ENCODE measurements at places on chromosomes 4 and X. TPM values are rescaled to one million over a fixed set of nuclear protein-coding genes. Genes with fewer than 3 reads are reported as not detected.

DNA sequence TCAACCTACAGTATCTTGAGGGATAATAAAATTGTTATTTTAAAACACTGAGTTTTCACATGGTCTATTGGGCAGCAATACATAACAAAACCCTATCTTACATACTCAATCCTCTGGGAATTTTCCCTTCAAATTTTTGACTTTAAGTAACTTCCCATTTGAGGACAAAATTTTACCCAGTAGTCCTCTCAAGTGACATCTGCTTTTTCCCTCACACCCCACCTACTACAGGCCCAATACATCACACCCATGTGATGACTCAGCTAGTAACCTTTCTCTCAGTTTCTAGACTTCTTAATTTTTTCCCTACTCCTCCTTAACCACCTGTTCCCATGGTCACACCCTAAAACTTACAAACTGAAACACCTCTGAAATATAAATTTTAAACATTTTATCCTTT lies 12.2 kb upstream of the RAP1GDS1 start:
- DNase-seq = no peak
- H3K4me1 ChIP-seq = no peaks in the 10 kb centered on the region
- no peaks in the 10 kb centered on the region for H3K27me3 ChIP-seq

The YIPF7 gene
- polyA plus RNA-seq = not detected

DNA sequence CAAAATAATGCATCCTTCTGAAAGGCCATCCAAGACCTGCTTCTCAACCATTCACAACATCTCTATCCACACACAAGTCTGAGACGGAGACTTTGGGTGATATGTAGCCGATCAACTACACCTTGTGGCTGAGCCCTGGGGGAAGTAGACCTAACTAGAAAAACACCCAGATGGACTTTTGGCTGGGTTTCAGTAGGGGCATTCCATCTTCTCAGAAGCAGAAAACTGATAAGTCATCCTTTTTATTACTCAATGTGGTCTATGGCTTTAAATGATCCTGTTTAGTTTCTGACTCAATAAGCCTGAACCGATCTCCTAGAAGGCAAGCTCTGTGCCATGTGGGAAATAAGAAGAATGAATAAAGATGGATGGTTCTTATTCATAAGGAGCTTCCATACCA lies 82.5 kb upstream of the AFF2 start:
- H3K4me1 ChIP-seq = no peaks in the 10 kb centered on the region
- H3K27ac ChIP-seq = no peak overlapping the region
- no peaks in the 10 kb centered on the region for H3K27me3 ChIP-seq
- H3K36me3 ChIP-seq = no peaks in the 10 kb centered on the region

DNA sequence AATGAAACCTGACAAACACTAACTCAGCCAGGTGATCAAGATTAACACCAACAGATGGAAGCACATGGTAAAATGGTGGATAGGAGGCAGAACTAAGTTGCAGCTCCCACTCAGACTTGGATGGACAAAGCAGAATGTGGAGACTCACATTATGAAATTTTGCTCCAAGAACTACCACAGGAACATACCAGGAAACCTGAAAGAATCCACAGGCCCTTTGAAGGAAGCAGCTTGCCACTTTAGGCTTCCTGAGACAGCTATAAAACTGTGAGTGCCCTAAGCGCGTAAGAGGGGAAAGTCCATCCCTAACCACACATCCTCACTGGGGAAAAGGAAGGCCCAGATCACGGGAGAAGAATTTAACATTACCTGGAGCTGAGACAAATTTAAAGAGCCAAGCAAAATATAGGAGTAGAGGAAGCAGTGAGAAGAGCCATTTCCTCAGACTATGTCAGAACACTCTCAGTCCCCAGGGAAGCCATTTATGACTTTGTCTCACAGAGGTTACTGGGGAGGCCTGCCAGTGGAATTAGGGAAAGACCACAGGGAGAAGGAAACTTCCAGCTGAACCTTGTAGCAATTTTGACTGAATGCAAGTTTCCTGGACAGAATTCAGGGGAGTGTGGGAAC lies 224.5 kb downstream of the TEX13C start:
- H3K4me1 ChIP-seq = no peaks in the 10 kb centered on the region
- no peak overlapping the region for H3K27ac ChIP-seq
- H3K36me3 ChIP-seq = no peaks in the 10 kb centered on the region
- no peak overlapping the region for H3K4me3 ChIP-seq

DNA sequence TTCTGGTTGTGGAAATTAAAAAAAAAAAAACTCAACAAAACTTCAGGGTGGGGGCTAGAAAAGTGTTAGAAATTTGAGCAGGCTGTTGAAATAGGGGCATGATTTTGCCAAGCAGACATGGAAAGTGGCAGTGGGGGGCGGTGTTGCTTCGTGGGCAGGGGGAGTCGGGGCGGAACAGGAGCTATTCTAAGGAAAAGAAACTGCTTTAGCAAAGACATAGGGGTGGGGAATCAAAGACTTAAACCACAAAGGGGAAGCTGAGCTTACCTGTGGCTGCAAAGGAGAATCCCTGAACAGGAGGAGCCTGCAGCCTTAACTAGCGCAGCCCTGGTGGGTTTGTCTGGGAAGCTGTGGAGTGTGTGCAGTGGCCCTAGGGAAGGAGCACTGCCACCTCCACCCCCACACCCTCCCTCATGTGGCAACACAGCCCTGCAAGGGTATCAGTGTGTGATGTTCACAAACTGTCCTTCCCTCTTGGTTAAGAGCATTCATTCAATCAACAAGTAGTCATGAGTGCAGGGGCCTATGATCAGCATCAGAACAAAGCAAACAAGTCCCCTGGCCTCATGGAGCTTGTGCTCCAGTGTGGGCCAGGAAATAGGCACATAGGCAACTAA lies 20.5 kb downstream of the SEL1L3 start:
- H3K36me3 ChIP-seq = no peaks in the 10 kb centered on the region
- H3K4me1 ChIP-seq = no peaks in the 10 kb centered on the region
- H3K27ac ChIP-seq = no peak overlapping the region
- no peak for DNase-seq
- H3K4me3 ChIP-seq = no peak overlapping the region

DNA sequence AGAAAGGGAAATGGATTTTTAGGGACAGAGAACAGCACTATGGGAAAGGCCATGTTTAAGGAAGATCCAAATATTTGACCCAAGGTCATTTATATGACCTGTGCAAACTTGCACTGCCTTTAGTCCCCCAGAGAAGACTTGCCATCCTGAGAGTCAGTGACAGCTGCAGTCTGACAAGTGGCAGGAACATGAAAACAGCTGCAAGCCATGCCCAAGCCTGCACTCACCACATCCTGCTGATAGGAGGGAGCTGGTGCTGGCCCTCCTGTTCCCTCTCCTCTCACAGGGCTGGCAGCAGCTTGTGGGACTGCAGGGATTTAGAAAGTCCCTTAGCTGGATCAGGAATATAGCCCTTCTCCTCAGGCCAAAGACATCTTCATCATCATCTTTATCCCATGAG lies 187.7 kb downstream of the RAP1GDS1 start:
- peaks cover 6% of the 10 kb centered on the region for H3K4me1 ChIP-seq
- no peak overlapping the region for H3K4me3 ChIP-seq
- no peaks in the 10 kb centered on the region for H3K27me3 ChIP-seq
- no peak overlapping the region for H3K27ac ChIP-seq

DNA sequence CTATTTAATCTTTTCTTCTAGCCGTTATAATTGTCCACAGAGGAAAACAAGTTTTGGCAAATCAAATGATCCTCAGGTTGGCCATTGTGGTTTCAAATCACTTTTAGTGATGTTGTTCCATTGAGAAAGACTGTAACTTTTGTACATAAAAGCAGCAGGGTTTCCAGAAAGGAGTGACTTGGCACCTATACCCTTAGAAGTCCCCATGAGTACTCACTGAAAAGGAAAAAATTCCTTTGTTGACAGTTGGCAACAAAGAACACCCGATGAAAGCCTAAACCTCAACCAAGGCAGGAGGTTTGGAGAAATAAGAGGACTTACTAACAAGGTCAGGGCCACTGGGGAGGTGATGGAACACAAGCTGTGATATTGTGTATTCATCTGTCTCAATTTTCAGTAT lies 474.4 kb downstream of the RAPGEF2 start:
- H3K27ac ChIP-seq = no peak overlapping the region
- H3K36me3 ChIP-seq = no peaks in the 10 kb centered on the region
- H3K4me1 ChIP-seq = no peaks in the 10 kb centered on the region
- no peaks in the 10 kb centered on the region for H3K27me3 ChIP-seq

DNA sequence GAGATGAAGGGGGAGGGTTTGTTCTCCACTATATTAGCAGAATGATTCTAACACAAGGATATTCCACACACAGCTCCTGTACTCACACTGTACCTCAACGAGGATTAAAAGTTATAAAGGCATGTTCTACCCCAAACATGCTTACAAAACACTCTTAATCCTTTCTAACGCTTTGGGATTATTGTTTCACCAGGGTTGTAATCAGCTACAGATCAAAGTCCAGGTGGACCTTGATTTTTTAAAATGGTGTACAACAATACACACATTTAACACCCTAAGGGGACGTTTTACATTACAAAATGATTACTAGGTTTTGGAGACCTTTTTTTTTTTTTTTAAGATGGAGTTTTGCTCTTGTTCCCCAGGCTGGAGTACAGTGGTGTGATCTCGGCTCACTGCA lies 50.3 kb upstream of the MAP3K15 start:
- H3K4me1 ChIP-seq = peaks cover 8% of the 10 kb centered on the region
- H3K27me3 ChIP-seq = no peaks in the 10 kb centered on the region
- H3K27ac ChIP-seq = peak overlapping the region; percentile 9

The IQCM gene
- polyA plus RNA-seq = not detected

The DDX3X gene
- polyA plus RNA-seq = 46.4 TPM

The PPP4R3C gene
- 0.02 TPM for polyA plus RNA-seq

The BEX2 gene
- polyA plus RNA-seq = 32.4 TPM

The ZMAT1 gene
- polyA plus RNA-seq = 3.8 TPM

DNA sequence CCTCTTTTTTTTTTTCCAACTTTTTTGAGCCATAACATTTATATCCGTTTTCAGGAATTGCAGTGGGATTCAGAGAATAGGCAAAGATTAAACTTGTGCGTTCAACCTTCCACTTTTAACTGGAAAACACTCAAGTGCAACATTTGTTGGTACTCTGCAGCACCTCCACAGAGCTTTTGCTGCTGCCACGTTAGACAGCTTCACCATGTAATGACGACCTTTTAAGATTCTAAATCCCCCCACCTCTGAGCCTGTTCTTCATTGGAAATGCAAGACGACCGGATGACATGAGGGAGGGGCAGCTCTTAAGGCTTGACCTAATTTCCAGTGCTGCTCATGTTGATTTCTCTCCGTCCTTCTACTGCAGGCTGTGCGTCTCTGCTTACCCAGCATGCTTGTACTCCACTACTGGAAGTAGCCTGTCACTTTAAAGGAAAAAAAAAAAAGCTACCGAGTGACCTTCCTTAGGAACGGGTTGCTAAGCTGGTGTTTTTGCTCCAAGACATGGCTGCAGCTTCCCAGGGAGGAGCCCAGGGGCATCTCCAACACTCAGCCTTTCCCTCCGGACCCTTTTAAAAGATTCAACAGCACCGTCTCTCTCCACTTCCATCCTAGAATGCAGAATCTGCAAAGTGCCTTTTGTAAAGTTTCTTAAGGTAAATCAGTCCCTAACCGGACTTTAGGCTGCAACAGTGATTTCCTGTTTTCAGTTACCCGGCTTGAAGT lies at the start of gene CC2D2A:
Gene CC2D2A (plus strand): TSS at position 481 of the 726 bp plus-strand sequence. CDS start 6,051 bp downstream, outside the sequence.
- H3K27ac ChIP-seq = peak within 1 kb of the TSS; percentile 76
- no peaks in the 10 kb centered on the region for H3K27me3 ChIP-seq
- peak; percentile 42 for DNase-seq
- H3K36me3 ChIP-seq = no peaks in the 10 kb centered on the region

GRCh38 chr4:101259876-101260275 lies 87.5 kb downstream of the PPP3CA start:
- H3K27ac ChIP-seq = no peak overlapping the region
- no peaks in the 10 kb centered on the region for H3K27me3 ChIP-seq
- no peak overlapping the region for H3K4me3 ChIP-seq

DNA sequence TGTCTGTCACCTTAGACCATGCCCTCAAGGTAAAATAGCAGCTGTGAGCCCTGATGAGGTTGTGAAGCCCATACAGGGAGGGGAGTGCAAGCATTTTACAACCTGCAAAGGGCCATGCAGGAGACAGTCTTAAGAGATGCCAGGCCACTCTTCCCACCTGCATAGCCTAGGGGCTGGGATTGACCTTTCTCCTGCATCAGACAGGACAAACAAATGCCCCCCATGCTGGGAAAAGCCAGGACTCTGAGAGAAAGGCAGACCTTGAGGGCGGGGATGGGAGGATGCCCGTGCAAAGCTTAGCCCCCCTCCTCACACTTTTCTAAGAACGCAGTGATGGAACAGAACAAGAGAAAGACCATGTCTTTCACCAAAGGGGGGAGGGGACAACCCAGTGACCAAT lies 137.9 kb upstream of the MAMLD1 start:
- H3K4me1 ChIP-seq = no peaks in the 10 kb centered on the region
- DNase-seq = no peak
- H3K4me3 ChIP-seq = no peak overlapping the region
- no peaks in the 10 kb centered on the region for H3K36me3 ChIP-seq
- no peak overlapping the region for H3K27ac ChIP-seq

The RNF212 gene
- 7.0 TPM for polyA plus RNA-seq

- DNase-seq = no peak
- no peak overlapping the region for H3K4me3 ChIP-seq
- H3K27me3 ChIP-seq = no peaks in the 10 kb centered on the region
- no peak overlapping the region for H3K27ac ChIP-seq
- H3K36me3 ChIP-seq = no peaks in the 10 kb centered on the region
- no peaks in the 10 kb centered on the region for H3K4me1 ChIP-seq
These were observed 313.9 kb downstream of the ASMT start for GRCh38 chrX:1928805-1929204.

GRCh38 chr4:11098461-11098860 lies 330.2 kb downstream of the HS3ST1 start:
- H3K4me1 ChIP-seq = no peaks in the 10 kb centered on the region
- no peaks in the 10 kb centered on the region for H3K36me3 ChIP-seq
- H3K27ac ChIP-seq = no peak overlapping the region

- no peaks in the 10 kb centered on the region for H3K36me3 ChIP-seq
- no peak overlapping the region for H3K27ac ChIP-seq
- no peak for DNase-seq
- H3K4me1 ChIP-seq = no peaks in the 10 kb centered on the region
These were observed 318.0 kb upstream of the TAPT1 start for GRCh38 chr4:16544251-16544721.

- H3K4me3 ChIP-seq = no peak overlapping the region
- H3K4me1 ChIP-seq = no peaks in the 10 kb centered on the region
- DNase-seq = no peak
- no peaks in the 10 kb centered on the region for H3K27me3 ChIP-seq
- H3K36me3 ChIP-seq = no peaks in the 10 kb centered on the region
These were observed 473.1 kb upstream of the ATOH1 start for GRCh38 chr4:93355411-93355810.

- no peaks in the 10 kb centered on the region for H3K27me3 ChIP-seq
- H3K4me1 ChIP-seq = no peaks in the 10 kb centered on the region
- H3K4me3 ChIP-seq = no peak overlapping the region
These were observed 822.1 kb upstream of the GALNTL6 start for GRCh38 chr4:170990989-170991589.

- H3K4me3 ChIP-seq = 0 out of 2 replicates have a peak overlapping the region, but pooled peaks have one; percentile 16
- DNase-seq = no peak
- no peaks in the 10 kb centered on the region for H3K4me1 ChIP-seq
- no peaks in the 10 kb centered on the region for H3K36me3 ChIP-seq
- H3K27ac ChIP-seq = no peak overlapping the region
These were observed 180.7 kb upstream of the ZFP42 start for GRCh38 chr4:187814737-187815465.

GRCh38 chr4:115292320-115293092 lies 179.1 kb upstream of the NDST4 start:
- no peak for DNase-seq
- no peaks in the 10 kb centered on the region for H3K36me3 ChIP-seq
- no peaks in the 10 kb centered on the region for H3K4me1 ChIP-seq
- H3K4me3 ChIP-seq = no peak overlapping the region
- H3K27me3 ChIP-seq = no peaks in the 10 kb centered on the region
